ENCODE measurements at places on chromosomes 5 and 9. TPM values are rescaled to one million over a fixed set of nuclear protein-coding genes. Genes with fewer than 3 reads are reported as not detected.

DNA sequence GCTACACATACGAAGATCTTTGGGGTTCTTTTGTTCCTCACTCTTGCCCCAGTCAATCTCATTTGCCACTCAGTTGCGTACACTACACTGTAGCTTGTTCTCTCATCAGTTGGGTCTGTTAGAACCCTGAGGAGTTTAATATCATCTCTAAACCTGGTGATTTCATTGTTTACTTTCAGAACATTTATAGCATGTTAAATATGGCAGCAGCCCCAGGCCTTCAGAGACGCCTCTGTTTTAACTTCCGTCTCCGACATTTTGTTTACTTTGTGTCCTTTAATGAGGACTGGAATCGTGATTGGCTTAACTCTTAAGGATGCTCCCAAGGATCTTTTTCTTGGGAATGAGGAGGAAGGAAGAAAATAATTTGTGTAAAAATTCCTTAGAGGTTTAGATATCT, 510.1 kb downstream of the NR2F1-AS1 start:
- DNase-seq: no peak

DNA sequence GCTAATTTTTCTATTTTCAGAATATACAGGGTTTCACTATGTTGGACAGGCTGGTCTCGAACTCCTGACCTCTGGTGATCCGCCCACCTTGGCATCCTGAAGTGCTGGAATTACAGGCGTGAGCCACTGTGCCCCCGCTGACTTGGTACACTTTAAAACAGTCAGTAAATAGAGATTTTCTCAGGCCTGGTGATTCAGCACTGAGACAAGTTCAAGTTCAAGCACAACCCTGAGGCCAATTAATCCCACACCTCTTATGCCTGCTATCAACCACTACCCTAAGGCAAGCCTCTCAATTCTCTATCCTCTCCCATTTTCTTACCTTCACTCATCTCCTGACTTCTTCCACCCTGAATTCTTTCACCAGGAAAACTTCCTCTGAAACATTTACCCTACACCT, 18.9 kb downstream of the MUSK start:
- peak; percentile 30 for DNase-seq

- peak; percentile 91 for DNase-seq
Observed at GRCh38 chr9:447230-448025, 232.8 kb downstream of the DOCK8 start.

PCDHGA7 gene
- total RNA-seq: 0.42 TPM

DNA sequence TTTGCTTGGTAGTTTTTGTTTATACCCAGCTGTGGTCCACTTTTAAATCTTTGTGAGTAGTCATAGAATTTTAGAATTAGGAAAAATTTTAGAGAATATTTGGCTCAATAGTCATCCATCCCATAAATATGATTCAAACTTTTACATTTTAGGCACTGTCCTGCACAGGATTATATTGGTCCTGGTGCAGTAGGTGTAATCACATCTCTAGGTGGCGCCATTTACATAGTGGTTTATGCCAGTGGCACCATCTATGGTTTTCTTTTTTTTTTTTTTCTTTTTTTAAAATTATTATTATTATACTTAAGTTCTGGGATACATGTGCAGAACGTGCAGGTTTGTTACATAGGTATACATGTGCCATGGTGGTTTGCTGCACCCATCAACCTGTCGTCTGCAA, 260.7 kb upstream of the KCNN2 start:
- peak; percentile 20 for DNase-seq

DNA sequence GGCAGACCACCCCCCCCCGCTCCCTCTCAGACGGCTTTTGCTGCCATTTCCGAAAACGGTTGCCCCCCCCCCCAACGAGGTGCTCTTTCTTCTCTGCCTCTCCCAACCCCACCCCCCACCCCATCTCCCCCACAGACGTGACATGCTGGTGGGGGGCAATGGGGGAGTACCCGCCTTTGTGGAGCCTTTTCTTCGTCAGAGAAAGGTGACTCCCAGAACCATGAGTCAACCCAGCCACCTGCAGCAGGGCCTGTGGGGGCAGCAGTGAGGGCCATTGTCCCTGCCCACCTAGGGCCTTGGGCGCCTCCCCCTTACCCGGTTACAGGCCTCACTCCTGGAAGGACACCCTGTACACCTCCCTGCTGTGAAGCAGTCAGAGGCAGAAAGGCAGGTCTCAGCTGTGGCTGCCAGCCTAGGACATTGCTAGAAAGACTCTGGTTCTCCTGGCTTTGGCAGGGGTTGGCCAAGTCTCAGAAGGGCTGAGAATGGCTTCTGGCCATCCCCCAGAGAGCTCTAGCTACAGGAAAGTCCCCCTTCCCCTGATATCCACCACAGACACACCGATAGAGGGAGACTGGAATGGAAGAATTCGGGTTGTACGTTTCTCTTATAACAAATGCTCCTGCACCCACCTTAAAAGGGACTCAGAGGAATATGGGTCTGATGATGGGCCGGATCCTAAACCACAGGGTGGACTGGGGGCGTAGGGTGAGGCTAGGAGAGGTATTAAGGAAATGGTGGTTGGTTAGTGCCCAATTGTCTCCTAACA, 2.2 kb downstream of the DNAJB5 start:
- peak; percentile 76 for DNase-seq

DNA sequence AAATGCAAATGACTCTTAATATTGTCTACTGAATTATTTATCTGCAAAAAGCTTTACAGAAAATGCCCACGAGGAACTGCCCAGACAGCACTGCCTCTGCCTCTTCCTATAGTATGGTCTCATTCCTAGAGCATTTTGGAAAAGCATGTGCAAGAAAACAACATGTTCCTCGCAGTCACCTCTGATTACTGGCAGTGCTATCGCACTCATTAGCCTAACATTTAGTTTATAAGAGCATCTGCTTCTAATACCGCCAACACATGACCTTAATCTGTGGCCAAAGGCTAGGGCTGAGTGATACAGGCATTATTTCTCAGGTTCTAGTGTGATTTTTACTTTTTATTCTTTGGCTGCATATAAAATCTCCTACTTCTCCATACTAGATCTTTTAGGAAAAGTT, 259.2 kb downstream of the FBXL17 start:
- DNase-seq: no peak

GRCh38 chr9:97991818-97992217, 8.7 kb downstream of the ANP32B start:
- DNase-seq: no peak
